ENCODE measurements at places on chromosomes 5 and 9.

DNA sequence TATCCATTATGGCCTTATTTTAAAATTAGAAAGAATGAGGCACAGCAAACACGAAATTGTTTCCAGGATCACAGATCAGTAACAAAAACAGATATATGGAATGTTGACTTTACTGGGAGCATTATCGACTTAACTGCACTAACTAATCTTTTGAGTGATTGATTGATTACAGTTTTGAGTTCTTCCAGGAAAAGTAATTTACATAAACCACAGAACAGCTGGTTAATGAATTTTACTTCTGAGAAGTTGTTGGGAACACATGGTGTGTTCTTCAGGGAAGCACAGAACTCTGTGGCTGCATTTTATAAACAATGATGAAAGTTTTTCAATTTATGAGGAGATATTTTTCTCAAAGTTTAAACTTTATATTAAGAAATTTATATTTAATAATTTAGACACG, 802.4 kb upstream of the ACO1 start:
- DNase-seq = no peak

DNA sequence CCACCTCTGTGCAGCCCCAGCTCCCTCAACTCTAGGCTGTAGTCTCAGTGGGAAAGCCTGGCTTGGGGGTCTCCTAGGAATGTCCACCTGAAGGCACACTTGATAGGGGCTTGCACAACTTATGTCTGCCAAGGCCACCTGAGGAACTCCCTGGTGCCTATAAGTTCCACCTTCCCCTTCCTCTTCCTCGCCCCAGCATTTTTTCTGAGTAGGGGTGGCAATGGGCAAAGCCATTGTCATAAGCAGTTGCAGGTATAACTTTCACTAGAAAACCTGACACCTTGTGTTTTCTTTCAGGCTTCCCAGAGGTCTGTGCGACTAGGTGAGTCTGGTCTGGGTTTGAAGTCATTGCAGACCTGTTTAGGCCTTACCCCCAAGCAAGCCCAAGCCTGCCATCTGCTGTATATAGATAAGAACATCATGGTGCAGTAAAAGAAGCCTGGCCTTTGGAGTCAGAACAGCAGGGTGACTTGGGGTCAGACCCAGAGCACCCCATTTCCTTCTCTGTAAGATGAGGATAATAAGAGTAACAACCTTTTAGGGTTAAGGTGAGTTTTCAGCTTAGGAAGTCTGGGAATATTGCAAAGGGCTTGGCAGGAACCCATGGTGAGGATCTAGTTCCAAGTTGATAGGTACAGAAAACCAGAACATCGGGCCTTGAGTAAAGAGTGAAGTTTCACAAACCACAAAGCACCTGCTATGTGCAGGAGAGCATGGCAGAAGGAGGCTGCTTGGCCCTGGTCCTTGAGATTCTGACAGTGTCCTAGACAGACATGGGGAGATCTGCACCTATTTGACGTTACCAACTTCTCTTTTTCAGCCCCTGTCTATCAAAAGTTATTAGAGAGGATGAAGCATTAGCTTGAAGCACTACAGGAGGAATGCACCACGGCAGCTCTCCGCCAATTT, 33.8 kb downstream of the TGFBI start:
- DNase-seq = peak; percentile 5

GRCh38 chr9:28779243-28779642, 1206.0 kb upstream of the C9orf72 start:
- no peak for DNase-seq

- no peak for DNase-seq
Measured at GRCh38 chr5:110032376-110032775, 342.6 kb downstream of the MAN2A1 start.

DNA sequence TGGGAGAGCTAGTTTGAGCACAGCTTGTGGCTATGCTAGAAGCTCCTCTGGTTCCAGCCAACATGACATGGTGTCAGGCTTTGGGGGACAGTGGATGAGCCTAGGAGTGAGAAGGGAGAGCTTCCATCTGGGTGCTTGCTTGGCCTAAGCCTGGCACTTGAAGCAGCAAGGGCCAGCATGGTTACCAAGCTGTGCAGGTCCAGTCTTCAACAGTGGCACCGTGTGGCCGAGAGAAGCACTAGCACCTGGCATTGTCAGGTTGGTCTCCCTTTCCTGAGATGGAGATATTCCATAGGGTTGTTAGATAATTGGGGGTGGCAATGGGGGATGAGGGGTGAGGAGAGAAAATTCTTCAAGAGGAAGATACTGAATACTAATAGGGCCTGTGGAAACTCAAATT, 261.9 kb downstream of the PBX3 start:
- DNase-seq = no peak

GRCh38 chr9:133823189-133824105, 85.3 kb upstream of the SARDH start:
- DNase-seq = no peak

- DNase-seq = peak; percentile 84
Measured at GRCh38 chr9:113463418-113464285, at the start of gene RGS3. RGS3 (plus strand) TSS chr9:113463727; CDS start chr9:113463803, 76 bp downstream.

GRCh38 chr9:135504262-135505243, 4.1 kb downstream of the MRPS2 start:
- no peak for DNase-seq

GRCh38 chr9:101510459-101510858, 23.2 kb upstream of the RNF20 start:
- no peak for DNase-seq

DNA sequence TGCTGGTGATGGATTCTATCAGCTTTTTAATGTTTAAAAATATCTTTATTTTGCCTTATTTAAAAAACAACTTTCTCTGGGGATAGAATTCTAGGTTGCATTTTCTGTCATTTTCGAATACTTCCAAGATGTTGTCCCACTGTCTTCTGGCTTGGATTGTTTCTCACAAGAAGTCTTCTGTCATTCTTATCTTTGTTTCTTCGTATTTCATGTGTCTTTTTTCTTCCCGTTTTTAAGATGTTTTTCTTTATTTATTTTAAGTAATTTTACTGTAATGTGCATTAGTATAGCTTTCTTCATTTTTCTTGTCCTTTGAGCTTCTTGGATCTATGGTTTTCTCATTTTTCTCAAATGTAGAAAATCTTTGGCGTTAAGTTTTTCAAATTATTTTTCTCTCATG, 19.1 kb downstream of the STX17 start:
- no peak for DNase-seq

- DNase-seq = no peak
Measured at GRCh38 chr9:110114086-110114858, 93.7 kb downstream of the C9orf152 start.

GRCh38 chr5:149940077-149940574, 4.5 kb downstream of the PDE6A start:
- DNase-seq = no peak

DNA sequence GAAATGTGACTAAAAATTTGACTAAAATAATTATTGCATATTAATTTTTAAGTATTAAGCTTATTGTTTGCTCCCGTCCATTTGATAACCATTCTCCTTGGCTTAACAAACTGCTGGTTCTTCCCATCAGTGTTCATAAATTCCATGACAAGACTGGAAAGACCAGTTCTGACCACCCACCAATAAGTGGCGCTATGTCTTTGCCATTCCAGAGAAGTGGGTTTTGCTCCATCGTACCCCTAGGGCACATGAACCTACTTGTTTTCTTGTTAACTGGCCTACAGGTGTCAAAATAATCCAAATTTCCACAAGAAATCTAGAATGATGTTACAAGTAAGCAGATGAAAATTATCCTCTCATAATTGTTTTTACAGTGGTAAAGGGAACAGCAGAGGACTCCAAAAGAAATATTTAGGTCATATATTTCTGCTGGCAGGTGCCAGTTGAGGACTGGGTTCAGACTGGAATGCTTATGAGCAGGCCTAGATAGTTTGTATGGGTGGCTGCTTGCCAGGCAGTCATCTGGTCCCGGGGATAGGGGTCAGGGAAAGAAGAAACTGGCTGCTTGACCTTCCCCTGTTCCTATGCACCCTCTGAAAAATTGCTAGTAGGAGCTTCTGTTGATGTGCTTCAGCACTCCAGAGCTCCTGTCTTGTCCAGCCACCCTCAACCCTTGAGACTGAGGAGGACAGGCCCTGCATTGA, 283.1 kb upstream of the ADAMTSL1 start:
- no peak for DNase-seq

GRCh38 chr5:38046103-38046502, 206.3 kb upstream of the GDNF start:
- no peak for DNase-seq

- no peak for DNase-seq
Measured at GRCh38 chr5:42495914-42496313, 72.7 kb downstream of the GHR start.

DNA sequence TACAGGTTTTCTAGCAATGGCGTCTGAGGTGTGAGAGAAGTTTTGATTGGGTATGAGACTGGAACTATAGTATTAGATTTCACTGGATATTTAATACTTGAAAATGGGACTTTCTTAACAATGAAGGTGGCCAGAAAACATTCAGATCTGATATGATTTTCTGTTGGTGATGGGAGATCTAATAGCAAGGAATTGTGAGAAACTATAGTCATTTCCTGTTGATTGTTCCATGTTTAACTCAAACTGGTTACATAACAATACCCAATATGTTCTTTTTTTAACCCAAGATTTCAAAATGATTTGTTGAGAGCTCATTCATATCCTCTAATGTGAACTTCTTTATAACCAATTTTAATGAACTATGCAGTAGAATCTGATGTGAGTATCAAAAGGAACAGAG, 793.2 kb upstream of the RGMB start:
- DNase-seq = no peak

DNA sequence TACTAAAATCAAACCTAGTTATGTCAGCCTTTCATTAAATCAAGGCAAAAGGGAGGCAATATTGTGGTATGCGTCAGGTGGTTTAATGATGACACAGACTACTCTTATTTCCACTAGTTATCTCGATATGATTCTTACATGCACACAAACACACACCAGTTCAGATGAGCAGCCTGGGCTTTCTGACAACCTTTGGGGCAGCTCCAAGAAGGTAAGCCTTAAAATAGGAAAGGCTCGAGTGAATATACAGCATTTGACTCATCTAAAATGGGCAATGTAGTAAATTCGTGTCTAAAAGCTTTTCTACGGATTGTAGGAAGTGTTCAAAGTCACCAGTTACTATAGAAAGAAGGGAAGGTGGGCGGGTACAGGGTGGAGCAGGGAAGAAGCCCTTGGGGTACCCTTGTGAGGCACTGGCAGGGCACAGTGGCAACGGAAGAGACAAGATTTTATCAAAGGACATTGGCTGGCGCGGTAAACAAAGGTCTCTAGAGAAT, 1.9 kb downstream of the ANKH start:
- DNase-seq = no peak

DNA sequence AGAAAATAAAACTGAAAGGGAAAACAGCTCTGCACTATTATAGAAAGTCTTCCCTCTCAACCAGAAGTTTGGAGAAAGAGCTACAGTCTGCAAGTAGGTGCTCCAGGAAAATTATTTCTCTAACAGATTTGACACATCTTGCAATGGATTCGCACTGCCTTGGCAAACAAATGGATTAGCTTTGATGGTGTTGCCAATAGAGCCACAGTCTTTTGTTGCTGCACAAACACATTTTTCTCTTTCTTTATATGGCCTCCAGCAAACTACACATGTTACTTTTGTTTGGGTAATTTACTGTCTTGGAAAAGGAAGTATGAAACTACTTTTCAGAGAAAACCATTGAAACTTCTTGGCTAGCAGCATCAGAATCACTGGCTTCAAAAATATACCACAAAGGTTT, 523.1 kb downstream of the EFNA5 start:
- no peak for DNase-seq

GRCh38 chr5:97528941-97529340, 345.9 kb upstream of the RIOK2 start:
- no peak for DNase-seq

DNA sequence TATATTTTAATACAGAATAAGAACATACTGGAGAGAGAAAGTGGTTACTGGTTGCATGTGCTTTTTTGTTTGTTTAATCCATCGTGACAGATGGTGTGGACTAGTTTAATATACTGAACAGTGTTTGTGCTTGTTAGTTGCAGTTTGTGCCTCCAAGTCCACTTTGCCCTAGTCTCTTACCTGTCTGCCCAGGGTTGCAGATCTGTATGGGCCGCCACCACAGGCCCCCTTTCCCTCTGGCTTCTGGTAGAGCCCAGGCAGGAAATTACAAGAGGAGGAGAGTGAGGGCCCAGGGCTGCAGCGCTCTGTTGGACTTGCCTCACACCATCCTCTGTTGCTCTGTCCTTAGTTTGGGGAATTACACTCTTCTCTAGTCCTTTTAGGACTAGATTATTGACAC, 166.4 kb downstream of the KDM4C start:
- no peak for DNase-seq

DNA sequence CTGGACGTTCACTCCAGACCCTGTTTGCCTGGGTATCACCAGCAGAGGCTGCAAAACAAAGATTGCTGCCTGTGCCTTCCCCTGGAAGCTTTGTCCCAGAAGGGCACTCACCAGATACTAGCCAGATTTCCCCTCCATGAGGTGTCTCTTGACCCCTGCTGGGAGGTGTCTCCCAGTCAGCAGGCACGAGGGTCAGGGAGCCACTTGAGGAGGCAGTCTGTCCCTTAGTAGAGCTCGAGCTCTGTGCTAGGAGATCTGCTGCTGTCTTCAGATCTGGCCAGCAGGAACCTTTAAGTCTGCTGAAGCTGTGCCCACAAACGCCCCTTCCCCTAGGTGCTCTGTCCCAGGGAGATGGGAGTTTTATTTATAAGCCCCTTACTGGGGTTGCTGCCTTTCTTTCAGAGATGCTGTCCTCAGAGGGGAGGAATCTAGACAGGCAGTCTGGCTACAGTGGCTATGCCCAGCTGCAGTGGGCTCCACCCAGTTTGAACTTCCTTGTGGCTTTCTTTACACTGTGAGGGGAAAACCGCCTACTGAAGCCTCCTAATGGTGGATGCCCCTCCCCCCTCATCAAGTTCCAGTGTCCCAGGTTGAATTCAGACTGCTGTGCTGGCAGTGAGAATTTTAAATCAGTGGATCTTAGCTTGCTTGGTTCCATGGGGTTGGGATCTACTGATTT, 253.9 kb downstream of the SPATA31D1 start:
- no peak for DNase-seq

- DNase-seq = no peak
Measured at GRCh38 chr5:15558240-15558639, 58.3 kb downstream of the FBXL7 start.

GRCh38 chr9:38641985-38642864, 21.8 kb upstream of the ANKRD18A start:
- peak; percentile 9 for DNase-seq

DNA sequence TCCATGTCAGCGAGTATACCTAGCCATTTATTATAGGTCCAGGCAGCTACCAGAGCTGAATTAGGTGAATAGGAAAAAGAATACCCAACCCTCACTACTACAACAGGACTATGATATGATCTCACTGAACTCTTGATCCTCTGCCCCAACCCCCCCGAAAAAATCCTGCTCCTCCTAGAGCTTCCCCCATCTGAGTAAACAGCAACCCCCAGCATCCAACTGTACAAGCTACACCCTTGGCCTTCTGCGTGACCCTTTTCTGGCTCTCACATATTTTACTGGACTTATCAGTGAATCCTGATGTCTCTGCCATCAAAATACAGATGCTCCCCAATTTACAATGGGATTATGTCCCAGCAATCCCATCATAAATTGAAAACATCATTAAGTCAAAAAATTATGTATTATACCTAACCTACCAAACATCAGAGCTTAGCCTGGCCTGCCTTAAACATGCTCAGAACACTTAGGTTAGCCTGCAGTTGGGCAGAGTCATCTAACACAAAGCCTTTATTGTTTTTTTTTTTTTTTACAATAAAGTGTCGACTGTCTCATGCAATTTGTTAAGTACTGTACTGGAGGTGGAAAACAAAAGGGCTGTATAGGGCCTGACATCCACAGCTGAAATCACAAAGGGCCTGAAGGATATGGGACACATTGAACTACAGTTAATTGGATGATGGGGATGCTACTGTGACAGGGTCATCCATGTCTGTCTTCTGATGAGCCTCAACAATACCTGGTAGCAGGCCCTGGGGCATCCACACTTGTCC, 128.9 kb upstream of the ERCC6L2 start:
- DNase-seq = no peak

Measured in NCI-H774 (cell line).